Upper lobe of right lung (tissue), 1 donor: ENCODE measurements at places on chromosomes 2 and 18. TPM values are rescaled to one million over a fixed set of nuclear protein-coding genes. Genes with fewer than 3 reads are reported as not detected.

The TMEM200C gene
- 0.41 TPM for total RNA-seq

The B4GALT6 gene
- 3.5 TPM for total RNA-seq

The AAK1 gene
- 72.6 TPM for total RNA-seq

The ITPRIPL1 gene
- 1.3 TPM for total RNA-seq

The UPP2 gene
- not detected for total RNA-seq

The BIRC6 gene
- 86.6 TPM for total RNA-seq

The TSN gene
- total RNA-seq, result 48.2 TPM

The RAX gene
- total RNA-seq, result not detected

The CCNYL1 gene
- 25.7 TPM for total RNA-seq

The SCG2 gene
- 0.61 TPM for total RNA-seq

The WNT10A gene
- 0.90 TPM for total RNA-seq

The ASXL3 gene
- 1.3 TPM for total RNA-seq

The CELF4 gene
- total RNA-seq, result 1.2 TPM

The VWC2L gene
- total RNA-seq, result not detected

The MITD1 gene
- total RNA-seq, result 21.2 TPM

The FIGN gene
- 6.5 TPM for total RNA-seq

The SPATA3 gene
- not detected for total RNA-seq

The SOWAHC gene
- 19.9 TPM for total RNA-seq

The RAB6C gene
- not detected for total RNA-seq

The FBXO11 gene
- total RNA-seq, result 69.3 TPM

The MGAT5 gene
- 54.4 TPM for total RNA-seq

The KLHL14 gene
- total RNA-seq, result 0.72 TPM

The ZNF521 gene
- 25.0 TPM for total RNA-seq

The SATB2 gene
- total RNA-seq, result 3.9 TPM

The SEPTIN10 gene
- total RNA-seq, result 83.7 TPM

The ELOA2 gene
- not detected for total RNA-seq

The CDH7 gene
- total RNA-seq, result not detected

The TP53I3 gene
- total RNA-seq, result 44.3 TPM

The TGFA gene
- total RNA-seq, result 9.1 TPM

The DCTN1 gene
- total RNA-seq, result 140 TPM

The MAB21L4 gene
- total RNA-seq, result 22.2 TPM

The CCBE1 gene
- 27.8 TPM for total RNA-seq

The TUBA4B gene
- total RNA-seq, result not detected
